ENCODE measurements at places on chromosomes 6 and 20.

- DNase-seq, result peak; percentile 42
Observed at GRCh38 chr6:156890627-156891314, 113.6 kb downstream of the ARID1B start.

- no peak for DNase-seq
Observed at GRCh38 chr6:136955123-136955522, 33.0 kb downstream of the SLC35D3 start.

DNA sequence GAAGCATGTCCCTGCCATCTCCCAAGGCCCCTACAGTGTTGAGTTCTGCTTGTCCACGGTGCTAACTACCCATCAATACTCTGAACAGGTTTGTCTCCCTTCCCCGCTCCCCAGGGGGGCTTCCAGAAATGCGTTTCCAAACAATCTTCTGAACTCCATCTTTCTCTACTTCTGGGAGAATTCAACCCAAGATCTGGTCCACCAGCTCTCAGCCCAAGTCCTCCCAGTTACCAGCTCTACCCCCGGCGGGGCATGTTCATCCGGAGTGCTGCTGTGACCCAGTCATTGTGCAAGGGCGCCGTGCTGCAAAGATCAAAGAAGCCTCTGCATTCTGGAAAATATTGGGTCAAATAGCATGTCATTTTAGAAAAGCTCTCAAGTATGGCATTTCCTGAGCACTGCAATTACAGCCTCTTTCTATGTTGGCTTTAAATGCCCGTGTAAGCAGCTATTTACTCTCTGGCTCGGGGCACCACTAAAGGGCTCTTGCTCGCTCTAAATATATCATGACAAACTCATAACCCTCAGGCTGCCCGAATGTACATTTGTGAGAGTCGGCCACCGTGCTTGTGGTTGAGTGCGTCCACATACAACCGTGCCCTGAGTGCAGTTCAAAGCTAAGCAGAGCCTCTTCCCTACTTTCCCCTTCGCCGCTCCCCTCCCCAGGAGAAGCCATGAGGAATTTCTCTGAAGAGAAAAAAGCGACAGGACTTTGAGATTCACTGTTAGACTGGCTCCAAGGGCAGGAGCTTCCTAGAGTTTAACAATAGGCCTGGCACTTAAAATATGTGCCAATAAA lies 71.6 kb downstream of the BANF2 start:
- DNase-seq, result no peak

- no peak for DNase-seq
Observed at GRCh38 chr6:42078386-42078785, 28.1 kb downstream of the TAF8 start.

GRCh38 chr6:167324111-167324510 lies 775 bp upstream of the TTLL2 start:
- no peak for DNase-seq

GRCh38 chr6:74606582-74607071 lies 599.2 kb downstream of the COL12A1 start:
- peak; percentile 98 for DNase-seq
